Right renal cortex interstitium (tissue), 3 donors: ENCODE measurements at places on chromosomes 11 and 22.

DNA sequence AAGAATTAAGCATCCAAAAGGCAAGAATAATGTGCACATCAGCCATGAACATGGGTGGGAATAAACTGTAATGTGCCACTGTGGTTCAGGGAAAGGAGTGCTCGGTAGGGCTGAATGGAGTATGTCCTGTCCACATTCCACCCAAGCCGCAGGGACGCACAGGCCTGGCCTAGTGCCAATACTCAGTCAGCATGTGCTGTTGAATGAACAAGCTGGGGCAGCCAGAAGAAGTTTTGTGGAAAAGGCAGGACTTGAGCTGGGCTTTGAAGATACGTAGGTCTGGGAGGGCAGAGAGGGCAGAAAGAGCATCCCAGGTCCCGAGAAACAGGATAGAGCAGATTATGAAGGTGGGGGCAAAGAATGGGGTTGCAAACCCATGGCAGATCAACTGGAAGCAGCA lies 60.0 kb upstream of the PLET1 start:
- no peak for DNase-seq

DNA sequence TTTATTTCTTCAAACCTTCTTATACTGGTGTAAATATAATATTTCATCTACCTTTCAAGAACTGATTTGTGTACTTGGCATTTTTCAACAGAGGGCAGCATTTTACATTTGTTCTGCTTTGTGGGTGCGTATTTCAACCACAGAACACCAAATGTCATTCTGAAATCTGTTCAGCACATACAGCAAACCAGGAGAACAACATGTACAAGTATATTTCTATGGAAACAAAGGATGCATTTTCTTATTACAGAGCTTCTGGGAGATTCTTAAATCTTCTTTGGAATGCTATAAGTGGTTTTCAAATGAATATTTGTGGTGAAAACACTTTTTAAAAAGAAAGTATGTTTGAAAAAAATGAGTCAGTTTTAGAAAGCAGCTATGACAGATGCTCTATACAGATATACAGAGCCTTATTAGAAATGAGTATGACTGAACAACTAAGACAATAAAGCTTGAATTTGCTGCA lies 946.0 kb downstream of the FAM181B start:
- no peak for DNase-seq

- DNase-seq: no peak
These were observed 1.3 kb upstream of the CD82 start for GRCh38 chr11:44564166-44564565.

DNA sequence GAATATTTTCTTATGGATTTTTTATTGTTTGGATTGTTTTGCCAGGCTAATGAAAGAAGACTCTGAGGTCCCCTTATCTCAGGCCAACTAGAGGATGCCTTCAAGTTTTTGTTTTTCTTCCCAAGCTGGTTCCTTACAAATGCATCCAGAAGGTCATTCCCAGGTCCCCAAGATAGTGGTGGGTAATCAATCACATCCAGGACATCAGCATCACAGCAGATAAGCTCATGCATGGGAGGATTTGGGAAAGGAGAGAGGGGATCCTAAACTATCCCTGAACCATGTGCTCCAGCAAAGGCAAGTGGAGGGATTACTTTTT lies 20.7 kb downstream of the FZD4 start:
- no peak for DNase-seq

DNA sequence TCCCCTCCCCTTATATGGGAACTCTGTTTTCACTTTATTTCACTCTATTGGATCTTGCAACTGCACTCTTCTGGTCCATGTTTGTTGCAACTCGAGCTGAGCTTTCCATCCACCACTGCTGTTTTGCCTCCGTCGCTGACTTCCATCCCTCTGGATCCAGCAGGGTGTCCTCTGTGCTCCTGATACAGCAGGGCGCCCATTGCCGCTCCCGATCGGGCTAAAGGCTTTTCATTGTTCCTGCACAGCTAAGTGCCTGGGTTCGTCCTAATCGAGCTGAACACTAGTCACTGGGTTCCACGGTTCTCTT lies 11.1 kb upstream of the CCDC117 start:
- no peak for DNase-seq

DNA sequence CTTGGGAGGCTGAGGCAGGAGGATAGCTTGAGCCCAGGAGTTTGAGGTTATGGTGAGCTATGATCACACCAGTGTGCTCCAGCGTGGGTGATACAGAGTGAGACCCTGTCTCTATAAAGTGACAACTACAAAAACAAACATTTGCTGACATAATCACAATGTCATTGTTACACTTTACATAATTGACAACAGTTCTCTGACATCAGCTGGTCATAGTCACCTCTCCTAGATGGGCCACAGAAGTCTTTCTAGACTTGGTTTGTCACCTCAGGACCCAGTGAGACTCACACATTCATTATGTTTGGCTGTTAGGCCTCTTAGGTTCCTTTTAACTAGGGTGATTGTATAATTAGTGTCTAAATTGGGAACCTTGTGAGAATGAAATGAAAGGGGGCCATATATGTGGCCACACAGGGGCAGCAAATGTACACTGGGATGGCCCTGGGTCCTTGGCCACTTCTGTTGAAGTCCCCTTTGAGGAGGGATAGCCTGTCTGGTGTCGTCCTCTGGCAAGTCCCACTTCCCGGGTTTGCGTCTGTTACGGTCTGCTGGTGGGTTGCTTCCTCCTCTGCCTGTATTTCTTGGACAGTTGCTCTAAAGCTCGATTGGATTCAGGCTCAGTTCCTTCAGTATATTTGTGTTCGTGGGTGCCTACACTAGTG lies 5.8 kb upstream of the PPIL2 start:
- DNase-seq: no peak

- DNase-seq: no peak
These were observed 268.7 kb upstream of the SORL1-AS1 start for GRCh38 chr11:121721448-121721847.

- no peak for DNase-seq
These were observed 410.3 kb downstream of the MN1 start for GRCh38 chr22:27391092-27391770.

DNA sequence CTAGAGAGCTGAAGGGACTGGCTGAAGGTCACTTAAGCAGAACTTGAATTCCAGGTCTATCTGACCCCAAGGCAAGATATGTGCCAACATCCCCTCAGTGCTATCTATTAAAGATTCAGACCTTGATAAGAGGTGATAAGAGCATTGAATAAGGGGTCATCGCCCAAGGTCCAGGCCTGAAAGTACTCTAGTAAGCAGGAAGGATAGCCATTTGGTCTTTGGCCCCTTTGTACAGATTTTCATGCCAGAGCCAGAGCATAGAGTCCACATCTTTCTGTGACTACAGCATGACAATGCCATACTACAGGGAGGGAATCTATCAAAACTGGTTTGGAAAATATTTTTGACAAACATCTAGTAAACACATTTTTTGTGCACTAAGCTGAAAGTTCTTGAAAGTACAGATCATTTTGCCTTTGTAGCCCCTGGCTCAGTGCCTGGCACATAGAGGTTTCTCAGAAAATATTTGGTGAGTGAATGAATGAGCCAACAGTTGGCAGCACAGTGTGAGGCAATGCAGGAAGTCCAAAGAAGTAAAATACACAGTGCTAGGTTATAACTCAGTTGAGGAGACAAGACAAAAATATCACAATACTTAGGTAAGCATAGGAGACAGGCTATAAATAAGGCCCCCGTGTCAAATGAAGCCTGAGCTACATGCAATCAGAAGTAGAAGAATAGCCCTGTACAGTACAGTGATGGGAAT lies 15.1 kb upstream of the RRAS2 start:
- DNase-seq: no peak

DNA sequence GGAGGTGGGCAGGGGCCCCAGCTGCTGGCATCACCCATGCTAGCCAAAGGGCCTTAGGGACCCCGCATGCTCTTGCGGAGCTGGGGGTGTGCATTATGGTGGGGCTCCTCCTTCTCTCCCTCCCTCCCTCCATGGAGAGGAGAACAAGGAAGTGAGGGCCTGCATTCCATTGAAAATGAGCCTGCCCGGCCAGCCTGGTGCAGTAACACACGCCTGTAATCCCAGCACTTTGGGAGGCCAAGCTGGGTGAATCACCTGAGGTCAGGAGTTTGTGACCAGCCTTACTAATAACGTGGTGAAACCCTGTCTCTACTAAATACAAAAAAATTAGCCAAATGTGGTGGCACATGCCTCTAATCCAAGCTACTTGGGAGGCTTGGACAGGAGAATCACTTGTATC lies 22.4 kb downstream of the SNAP29 start:
- no peak for DNase-seq

DNA sequence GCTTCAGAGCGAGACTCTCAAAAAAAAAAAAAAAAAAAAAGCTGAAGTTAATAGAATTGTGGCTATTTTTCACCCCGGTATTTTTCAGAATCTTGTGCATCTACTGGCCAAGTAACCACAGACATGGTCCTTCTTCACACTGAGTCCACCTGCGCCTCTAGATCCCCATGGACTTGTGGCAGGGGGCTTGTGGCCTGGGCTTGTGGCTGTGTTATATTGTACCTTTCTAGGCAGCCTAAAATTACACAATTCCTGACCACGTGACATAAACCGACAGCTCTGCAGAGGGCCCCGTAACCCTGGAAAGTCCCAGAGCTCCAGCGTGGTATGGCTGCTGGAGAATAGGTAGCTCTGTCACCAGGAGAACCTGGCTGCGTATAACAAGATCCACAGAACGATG lies 10.9 kb upstream of the NAALADL1 start:
- no peak for DNase-seq

GRCh38 chr22:35677460-35678187 lies 29.4 kb downstream of the APOL6 start:
- no peak for DNase-seq

DNA sequence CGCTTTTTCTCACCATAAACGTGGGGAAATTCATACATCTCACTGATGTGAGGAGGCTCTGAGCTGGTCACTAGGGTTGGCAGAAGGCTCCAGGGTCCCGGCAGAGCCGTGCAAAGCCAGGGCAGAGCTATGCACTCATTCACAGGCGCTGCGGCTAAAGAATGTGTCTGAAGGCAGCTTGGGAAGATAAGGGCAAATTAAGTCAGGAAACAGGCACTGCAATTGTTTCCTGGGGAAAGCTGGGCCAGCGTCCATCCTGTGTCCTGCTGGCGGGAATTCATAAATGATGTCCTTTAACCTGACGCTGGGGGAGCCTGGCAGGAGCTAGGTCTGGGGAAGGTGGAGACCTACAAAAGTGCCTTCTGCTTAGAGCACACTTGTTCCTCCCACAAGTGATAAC lies 27.6 kb downstream of the PKNOX2 start:
- no peak for DNase-seq

- no peak for DNase-seq
These were observed 102.7 kb upstream of the OR9Q1 start for GRCh38 chr11:57920971-57921370.

- no peak for DNase-seq
These were observed 85.0 kb upstream of the RCN1 start for GRCh38 chr11:32005786-32006416.

DNA sequence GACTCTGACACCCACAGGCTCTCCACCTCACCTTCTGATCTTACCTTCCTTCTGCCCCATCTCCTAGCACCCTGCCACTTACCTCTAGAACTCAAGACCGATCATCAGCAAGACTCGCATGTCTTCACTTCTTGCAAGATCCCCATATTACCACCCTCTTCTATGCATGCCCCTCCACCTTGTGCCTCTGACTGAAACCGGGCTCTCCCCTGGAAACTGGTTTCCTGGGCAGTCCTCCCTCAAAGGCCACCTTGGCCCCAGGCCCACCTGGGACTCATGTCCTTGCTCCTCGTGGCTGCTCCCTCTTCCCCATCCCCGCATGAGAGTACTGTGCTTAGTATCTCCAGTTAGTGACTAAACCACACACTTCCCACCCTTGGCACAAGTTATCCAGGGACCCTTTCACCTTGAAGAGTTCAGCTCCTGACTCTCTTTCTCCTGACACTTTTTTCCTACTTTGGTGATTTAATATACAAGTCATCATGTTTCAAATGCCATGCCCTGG lies 136.7 kb downstream of the SPATA19 start:
- no peak for DNase-seq

GRCh38 chr22:17586831-17587440 lies 23.6 kb downstream of the SLC25A18 start:
- no peak for DNase-seq

GRCh38 chr11:6545917-6546605 lies 49.0 kb downstream of the DNHD1 start:
- no peak for DNase-seq

- no peak for DNase-seq
These were observed 19.4 kb downstream of the RSPH14 start for GRCh38 chr22:23122216-23122957.

GRCh38 chr11:1854132-1854948 lies 1.5 kb downstream of the LSP1 start:
- DNase-seq: no peak

DNA sequence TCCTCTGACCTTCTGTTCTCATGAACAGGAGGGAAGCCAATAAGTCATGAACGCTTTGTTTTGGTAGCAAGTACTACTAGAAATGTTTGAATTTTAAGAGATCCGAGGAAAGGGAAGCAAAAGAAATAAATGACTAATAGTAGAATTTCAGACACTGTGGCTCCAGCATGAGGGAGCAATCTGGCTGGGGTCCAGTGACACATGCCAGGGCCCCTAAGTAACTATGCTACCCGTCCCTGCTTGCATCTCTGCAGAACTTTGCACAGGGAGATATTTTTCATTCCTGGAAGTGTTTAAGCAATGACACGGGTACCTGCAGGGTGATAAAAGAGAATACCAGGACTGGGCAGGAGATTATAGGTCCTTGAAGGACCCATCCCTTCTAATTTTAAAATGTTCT lies 7.3 kb upstream of the ADAMTS8 start:
- no peak for DNase-seq

GRCh38 chr11:114270531-114271270 lies 25.5 kb upstream of the NNMT start:
- no peak for DNase-seq

GRCh38 chr22:17065433-17065832 lies 19.4 kb upstream of the IL17RA start:
- DNase-seq: no peak

GRCh38 chr11:93072229-93072914 lies 102.9 kb downstream of the MTNR1B start:
- no peak for DNase-seq

DNA sequence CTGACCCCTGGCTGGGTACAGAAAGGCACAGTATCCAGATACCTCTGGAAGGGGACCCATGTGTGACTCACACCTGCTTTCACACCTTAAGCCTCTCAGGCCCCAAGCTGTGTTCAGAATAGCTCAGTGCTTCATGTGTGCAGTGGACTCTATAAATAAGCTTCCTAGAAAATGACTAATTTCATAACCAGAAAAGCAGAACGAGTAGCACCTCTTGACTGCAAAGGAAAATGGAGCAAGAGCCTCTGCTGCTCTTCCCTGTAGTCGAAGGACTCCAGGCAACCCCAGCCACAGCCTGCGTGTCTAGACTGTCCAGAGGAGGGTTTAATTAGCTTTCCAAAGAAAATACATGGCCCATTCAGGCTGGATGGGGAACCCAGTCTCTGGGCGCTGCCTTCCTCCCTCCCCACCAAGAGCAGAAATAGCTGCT lies 23.1 kb downstream of the PTPN5 start:
- DNase-seq: no peak

- DNase-seq: no peak
These were observed 87.4 kb downstream of the HIPK3 start for GRCh38 chr11:33344611-33345010.

GRCh38 chr11:19970944-19971343 lies 189.3 kb downstream of the DBX1 start:
- DNase-seq: no peak
